ENCODE measurements at places on chromosomes 3 and 15.

GRCh38 chr15:73617301-73617831 is 15.8 kb downstream of the NPTN start:
- ATAC-seq: no peak

DNA sequence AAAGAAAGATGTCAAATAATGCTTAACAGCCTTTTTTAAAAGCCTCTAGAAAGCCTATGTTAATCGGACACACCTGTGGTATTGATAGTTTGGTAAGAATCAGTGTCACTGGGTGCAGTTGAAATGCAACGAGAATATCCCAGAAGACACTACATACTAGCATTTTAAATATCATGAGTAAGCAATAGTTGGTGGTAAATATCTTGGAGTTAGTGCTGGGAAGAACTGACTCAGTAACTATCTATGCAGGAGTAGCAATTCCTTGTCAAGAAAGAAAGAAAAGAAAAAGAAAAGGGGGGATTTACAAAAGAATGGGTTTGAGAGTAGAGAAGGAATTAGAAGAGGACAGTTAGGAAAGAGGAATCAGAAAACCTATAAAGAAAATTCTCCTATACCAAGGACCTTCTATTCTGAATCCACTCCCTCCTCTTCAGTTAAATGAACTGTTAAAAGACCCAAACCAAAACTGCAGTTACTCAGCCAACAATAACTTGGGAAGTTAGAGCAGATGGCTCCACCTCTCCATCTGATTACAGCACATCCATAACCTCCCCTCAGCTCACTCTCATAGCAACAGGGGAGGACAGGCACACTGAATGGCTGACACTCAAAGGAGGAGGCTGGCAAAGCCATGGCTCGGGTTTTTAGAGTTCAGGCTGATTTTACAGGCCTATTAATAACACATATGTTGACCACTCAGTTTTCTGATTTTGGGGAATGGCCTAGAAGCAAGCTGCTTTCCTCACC is 207.6 kb upstream of the MDFIC2 start:
- ATAC-seq: no peak

DNA sequence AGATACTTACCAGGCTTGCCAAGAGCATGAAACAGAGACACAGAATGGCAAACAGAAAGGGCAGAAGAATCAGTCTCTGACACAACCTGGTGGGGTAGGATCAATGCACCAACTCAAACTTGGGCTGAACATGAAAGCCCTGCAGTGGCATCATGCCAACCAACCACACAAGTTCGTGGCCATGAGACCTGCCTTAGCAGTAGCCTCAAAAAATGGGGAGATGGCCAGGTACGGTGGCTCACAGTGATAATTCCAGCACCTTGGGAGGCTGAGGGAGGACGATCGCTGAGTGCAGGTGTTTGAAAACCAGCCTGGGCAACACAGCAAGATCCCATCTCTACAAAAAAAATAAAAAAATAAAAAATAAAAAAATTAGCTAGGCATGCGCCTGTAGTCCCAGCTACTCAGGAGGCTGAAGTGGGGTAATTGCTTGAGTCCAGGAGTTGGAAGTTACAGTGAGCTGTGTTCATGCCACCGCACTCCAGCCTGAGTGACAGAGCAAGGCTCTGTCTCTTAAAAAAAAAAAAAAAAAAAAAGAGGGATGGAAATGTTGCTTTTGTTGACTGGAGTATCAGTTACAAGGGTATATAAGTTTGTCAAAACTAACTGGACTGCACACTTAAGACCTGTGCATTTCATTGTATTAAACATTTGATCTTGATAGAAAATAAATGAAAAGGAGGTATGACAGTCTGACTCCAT is 93.4 kb downstream of the XXYLT1 start:
- no peak for ATAC-seq

DNA sequence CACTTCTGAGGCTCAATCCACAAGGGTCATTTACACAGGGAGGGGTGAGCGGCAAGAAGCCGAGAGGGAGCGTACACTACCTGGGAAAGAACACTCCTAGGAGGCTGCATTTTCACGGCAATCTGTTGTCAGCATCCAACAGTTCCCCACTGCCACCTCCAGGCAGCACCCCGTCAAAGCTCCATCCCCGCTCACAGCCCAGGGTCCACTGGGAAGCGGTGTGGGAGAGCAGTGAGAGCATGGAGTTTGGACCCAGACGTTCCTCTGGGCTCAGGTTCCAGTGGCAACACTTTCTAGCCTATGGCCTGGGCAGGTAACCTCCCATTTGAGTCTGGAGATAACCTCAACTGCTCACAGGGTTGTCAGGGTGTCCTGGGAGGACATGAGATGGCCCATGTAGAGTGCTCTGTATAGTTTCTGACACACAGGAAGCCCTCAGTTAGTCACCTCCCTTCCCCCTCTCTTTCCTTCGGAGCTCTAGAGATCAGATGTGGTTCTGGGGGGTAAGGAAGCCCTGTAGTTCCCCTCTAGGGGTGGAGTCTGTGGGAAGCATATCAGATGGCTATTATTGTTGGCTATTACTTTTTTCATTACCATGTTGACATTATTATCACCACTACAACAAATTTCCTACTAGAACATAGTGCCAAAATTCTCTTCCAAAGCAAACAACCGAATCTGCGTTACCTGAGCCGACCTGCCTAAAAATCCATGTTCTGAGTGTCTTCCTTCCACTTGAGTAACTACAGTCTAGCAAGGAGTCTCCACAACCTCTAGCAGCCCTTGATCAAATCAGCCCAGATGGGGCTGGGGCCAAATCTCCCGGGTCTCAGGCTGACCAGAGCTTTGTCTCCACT is 29.1 kb downstream of the RUVBL1 start:
- ATAC-seq: no peak

- ATAC-seq: no peak
These were observed 285.8 kb downstream of the DIPK2A start for GRCh38 chr3:144257381-144257780.

- no peak for ATAC-seq
These were observed 54.7 kb upstream of the SMAD6 start for GRCh38 chr15:66647358-66647757.

DNA sequence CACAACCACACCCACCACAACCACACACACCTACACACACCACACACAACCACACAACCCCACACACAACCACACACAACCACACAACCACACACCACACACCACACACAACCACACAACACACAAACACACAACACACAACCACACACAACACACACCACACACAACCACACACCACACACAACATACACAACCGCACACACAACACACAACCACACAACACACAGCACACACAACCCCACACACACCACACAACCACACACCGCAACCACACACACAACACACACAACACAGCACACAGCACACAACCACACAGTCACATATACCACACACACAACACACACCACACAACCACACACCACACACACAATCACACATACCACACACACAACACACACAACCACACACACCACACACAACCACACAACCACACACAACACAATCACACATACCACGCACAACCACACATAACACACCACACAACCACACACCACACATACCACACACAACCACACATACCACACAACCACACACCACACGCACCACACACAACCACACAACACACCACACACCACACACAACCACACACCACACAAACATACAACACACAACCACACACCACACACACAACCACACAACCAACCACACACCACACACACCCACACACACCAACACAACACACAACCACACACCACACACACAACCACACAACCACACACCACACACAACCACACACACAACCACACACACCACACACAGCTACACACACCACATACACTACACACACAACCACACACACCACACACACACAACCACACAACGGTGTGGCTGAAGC is 23.7 kb downstream of the CPN2 start:
- ATAC-seq: no peak

DNA sequence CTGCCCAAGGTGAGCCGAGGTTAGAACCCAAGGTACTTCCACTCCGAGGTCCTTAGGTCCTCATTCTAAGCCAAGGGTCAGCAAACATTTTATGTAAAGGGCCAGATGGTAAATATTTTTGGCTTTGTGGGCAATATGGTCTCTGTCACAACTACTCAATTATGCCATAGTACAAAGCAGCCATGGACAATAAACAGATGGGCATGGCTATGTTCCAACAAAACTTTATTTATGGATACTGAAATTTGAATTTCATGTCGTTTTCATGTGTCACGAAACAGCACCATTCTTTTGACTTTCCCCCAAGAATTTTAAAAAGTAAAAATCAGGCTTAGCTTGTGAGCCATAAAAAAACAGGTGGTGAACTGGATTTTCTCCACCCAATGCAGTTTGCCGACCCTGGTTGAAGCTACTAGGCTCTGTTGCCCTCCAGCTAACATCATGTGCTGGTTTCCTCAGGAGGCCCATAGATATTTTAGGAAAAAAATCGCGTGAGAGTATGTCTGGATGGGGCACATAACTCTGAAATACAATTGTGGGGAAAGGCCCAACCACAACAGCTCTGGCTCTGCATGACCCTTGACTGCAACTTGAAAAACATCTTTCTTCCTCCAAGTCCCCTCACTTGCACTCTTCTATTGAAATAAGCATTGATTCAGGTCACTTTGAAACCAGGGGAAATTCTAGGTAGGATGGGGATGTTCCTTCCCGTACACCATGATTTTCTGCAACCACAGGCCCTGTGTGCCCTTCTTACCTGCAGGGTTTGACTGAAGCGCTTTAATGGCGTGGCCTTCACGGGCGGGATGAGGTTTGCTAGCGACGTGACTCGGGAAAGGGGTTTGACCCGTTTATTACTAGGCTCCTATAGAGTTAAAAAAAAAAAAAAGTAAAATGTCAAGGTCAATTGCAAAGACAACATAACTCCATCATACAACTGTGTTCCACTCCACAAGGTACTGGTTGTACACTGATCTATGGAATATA is 28.5 kb downstream of the ARHGEF3 start:
- ATAC-seq: peak; percentile 66

DNA sequence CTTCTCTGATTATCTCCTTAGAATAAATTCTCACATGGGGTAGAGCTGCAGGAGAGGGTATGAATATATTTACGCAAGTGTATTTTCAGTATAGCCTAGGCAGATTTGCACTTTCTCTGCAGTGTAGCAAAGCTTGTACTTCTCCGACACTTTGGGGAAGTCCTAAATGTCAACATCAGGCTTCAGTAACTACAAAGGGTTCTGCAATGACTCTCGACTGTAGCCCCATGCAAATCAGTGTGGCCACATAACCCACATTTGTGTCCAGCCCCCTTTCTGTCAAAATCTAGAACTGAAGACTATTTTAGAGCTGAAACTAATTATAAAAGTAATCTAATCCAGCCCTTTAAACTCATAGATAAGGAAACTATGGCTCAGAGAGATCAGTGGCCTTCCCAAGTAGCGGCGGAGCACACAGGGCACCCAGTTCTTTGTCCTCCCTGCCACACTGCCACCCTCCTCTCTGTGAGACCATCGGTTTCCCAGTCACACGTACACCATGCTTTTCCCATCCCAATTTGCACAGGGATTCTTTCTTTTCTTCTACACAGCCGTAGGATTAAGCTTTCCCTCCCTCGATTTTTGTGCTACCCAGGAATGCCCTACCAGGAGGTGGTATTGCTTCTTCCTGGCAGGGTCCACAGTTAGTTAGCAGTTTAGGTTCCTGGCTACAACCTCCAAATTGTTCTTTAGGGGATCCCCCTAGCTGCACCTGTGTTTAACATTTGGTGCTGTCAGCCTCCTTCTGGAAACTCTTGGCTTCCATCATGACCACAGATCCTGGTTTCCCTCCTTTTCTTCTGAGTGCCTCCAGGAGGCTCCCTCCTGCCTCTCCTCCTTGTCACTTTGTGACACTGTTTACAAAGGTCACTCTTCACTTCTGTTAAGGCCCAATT is 22.9 kb downstream of the MRAS start:
- peak; percentile 97 for ATAC-seq

DNA sequence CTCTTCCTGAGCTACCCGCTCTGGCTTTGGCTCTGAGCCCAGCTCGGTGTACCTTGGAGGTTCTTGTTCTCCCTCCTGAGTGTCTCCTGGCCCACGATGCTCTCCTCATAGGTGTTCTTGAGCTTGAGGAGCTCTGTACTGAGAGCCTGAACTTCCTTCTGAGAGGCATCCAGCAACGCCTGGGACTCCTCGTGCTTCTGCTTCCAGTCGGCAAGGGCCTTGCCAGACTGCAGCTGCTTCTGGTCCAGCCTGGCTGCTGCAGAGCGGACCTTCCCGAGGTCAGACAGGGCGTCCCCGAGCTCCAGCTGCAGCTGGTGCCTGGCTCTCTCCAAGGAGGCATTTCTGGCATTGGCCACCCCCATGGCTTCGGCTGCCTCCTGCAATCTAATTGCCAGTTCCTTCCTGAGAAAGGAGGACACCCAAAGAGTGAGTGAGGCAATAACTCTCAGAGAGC is 99.8 kb downstream of the MYH15 start:
- ATAC-seq: no peak

- ATAC-seq: no peak
These were observed 23.2 kb downstream of the ATXN7 start for GRCh38 chr3:63886858-63887257.

DNA sequence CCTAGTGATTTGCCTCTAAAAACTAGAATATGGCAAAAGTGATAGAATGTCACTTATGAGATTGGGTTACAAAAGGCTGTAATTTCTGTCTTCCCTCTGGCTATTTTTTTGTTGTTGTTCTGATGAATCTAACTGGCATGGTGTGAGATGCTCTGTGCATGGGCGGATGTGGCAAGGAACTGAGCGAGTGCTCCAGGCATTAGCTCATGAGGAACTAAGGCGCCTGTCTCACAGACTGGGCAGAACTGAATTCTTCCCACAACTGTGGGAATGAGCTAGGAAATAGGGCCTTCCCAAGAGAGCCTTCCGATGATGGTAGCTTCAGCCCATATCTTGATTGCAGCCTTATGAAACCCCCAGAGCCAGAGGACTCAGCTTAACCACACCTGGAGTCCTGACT is 222.5 kb downstream of the NR2F2 start:
- ATAC-seq: no peak

GRCh38 chr3:143811602-143812001 is 36.7 kb downstream of the SLC9A9 start:
- ATAC-seq: no peak

DNA sequence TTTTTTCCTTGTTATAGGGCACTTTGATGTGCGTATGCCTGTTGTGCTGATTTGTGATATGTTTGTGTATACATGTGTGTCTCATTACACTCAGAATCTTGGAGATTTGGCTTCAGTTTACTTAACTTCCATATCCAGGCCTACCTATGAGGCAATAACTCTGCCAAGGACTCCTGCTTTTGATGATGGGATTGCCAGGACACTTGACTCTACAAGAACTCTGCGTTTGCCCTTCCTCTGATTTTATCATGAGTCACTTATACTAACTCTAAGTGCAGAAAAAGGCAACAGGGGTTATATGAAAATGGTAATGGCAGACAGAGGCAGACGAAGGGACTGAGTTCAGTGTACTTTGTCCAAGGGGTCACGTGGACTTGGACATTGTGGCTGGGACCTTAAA is 33.6 kb downstream of the MCTP2 start:
- no peak for ATAC-seq

- ATAC-seq: no peak
These were observed 31.5 kb downstream of the SRGAP3 start for GRCh38 chr3:9217784-9218513.
